ENCODE measurements at places on chromosomes 5 and 9.

DNA sequence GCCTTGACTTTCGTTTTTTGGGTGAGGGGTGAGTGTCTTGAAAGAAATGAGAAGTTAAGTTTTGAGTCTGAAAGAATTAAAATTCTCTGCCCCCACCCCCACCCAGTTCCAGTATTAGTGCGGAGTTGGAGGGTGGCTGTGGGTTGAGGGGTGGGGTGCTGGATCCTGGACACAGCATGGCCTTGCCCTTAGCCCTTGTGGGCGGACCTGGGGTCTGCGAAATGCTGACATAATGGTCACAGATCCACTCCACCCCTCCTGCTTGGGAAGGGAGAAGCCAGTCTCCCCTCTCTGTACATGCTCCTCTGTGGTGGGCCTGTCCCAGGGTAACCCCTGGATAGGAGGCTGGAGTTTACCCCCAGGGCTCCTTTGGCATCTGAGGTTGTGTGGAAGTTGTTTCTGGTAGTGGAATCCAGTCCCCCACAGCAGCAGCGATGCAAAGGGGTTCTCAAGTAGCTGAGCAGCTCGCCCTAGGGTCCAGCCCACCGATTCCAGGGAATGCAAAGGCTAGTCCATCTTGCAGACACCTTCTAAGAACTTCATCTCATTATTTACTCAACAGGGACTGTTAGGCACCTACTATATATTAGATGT, 42.8 kb upstream of the TCF7 start:
- DNase-seq = no peak

DNA sequence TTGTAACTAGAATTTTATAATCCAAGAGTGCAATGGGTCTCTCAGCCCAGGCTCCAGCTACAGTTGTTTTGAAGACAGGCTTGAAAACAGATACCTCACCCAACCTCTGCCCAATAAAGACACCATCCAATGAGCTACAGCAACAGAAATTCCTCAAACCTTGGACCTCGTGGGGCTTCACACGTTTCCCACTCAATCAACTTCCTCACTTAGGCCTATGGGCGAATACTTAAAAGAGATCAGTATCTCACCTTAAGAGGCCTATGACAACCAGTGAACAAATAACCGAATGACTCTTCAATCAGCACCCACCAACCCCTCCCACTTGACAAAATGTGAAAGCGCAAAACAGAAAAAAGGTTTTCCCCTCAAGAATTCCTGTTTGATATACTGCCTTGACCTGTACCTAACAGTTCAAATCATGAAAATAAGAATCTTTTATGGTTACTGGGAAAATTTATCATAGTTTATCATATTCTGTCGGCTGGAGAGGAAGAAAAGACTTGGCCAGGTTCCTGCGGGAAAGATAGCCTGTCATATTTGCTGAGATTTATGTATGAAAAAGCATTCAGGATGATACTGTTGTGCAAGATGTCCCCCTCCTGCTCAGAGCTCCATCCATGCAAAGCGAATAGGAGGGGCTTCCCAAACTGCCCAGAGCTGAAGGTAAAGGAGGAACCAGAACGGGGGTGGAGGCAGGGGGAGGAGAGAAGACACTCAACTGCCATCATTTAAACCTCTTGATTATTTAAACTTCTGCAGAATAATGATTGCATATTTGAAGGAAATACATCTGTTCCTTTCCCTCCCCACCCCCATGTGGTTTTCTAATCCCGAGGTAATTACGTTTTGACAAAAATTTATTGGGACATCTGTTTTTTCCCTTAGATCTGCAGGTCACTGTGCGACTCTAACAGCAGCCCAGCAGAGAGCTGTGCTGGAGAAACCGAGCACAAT, 256.3 kb downstream of the NFIB start:
- no peak for DNase-seq

DNA sequence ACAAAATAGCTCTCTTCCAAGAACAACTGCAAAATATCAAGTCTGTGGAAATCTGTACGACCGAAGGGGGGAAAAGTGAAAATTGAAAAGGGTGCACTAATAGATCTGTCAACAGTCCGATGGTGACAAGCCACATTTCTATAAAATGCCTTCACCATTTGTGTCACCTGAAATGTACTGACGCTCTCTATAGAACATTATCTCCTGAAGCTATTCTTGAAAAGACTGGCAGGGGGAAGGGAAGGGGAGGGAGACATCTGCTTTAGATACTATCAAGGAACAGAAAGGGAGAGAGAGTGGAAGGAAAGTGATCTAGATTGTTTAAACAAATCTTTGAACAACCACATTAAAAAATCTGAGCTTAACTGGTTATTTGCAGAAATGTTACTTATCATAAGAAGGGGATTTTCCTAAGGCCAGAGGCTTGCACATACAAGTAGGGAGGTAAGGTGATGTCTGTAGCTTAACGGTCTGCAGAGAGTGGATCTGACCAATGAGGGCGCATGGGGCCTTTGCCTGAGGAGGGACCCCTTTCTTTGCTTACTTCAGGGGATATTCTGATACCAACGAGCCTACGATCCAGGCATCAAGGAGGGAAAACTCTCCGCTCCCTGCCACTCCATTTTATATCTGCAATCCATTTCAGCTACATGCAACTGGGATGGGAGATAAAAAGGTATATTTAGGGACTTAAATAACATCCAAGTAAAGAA, 92.1 kb downstream of the CRB2 start:
- DNase-seq = no peak

GRCh38 chr9:99637641-99638040, 184.0 kb upstream of the NR4A3 start:
- no peak for DNase-seq
